Cerebellar nuclear complex (tissue), 1 donor: ENCODE measurements at places on chromosomes 16 and 17.

DNA sequence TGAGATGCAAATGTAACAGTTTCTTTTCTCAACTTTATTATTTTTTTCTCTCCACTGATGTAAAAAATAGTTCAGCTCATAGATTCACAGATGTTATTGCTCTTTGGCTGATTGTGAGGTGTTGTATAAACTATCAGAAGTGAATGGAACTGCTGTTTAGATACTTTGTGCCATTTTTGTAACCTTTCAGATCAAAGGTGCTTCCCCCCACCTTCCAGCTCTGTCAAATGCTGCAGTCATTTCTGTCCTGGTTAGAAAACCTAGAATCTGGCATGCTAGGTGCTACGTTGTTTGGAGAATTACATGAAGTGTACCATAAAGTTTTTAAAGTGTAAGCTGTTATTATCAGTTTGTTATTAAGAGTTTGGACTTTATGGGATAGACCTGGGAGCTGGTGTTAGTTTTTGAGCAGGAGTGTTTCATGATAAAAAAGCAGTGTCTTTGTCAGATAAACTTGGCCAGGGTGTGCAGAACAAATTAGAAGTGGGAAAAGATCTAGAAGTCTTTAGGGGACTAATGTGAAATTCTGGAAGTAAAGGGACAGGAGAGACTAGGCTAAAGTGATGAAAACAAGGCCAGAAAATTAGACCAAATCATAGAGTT lies 1.8 kb upstream of the WIPI1 start:
- no peak for DNase-seq

- DNase-seq: no peak
These were observed 23.2 kb downstream of the ITGB3 start for GRCh38 chr17:47276868-47277267.

DNA sequence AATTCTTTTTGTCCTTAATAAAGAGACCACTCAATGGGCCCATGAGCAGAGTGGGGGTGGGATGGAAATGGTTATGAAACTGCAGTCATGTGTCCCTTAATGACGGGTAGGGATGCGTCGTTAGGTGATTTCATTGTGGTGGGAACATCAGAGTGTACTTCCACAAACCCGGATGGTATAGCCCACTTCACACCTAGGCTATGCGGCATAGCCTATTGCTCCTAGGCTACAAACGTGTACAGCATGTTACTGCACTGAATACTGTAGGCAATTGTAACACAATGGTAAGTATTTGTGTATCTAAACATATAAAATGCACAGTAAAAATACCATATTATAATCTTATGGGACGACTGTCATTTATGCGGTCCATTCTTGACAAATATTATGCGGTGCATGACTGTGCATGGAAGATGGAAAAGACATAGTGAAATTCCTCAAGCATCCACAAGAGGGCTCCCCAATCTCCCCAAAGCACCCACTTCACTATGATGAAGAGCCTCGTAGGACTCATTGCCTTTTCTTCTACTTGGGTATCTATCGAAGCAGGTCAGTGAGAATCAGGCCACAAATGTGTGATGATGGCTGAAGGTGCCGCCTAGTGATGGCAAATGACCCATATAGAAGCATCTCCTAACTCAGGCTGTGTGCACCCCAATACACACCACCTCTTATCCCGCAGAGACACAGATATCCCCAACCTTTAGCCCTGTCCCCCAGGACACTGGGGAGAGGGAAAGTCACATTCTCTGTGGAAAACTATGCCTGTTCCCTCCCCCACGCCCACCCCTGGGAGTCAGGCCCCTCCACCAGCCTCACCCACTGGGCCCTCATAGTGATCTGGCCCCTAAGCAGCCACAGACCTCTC lies 43.5 kb downstream of the TBX21 start:
- no peak for DNase-seq

- DNase-seq: no peak
These were observed 202.0 kb downstream of the PARN start for GRCh38 chr16:14428043-14428442.

GRCh38 chr16:70267516-70267915 lies 15.8 kb upstream of the EXOSC6 start:
- no peak for DNase-seq

GRCh38 chr17:68341482-68341881 lies 50.2 kb downstream of the ARSG start:
- DNase-seq: no peak

- DNase-seq: no peak
These were observed 86.2 kb upstream of the CDC42EP4 start for GRCh38 chr17:73397856-73398540.
